ENCODE measurements at places on chromosomes 1 and 21. TPM values are rescaled to one million over a fixed set of nuclear protein-coding genes. Genes with fewer than 3 reads are reported as not detected.

NPPA gene
- total RNA-seq, result not detected

DDR2 gene
- total RNA-seq, result 133 TPM

RNF220 gene
- 121 TPM for total RNA-seq

GTF2B gene
- total RNA-seq, result 27.4 TPM

BTBD19 gene
- total RNA-seq, result 18.8 TPM

CHIT1 gene
- total RNA-seq, result 0.14 TPM

ARHGEF11 gene
- 40.6 TPM for total RNA-seq

WNT2B gene
- total RNA-seq, result 10.0 TPM

DNAJC6 gene
- 3.7 TPM for total RNA-seq

CERS2 gene
- 102 TPM for total RNA-seq

DYNLT4 gene
- not detected for total RNA-seq

POLR3GL gene
- 16.9 TPM for total RNA-seq

DSCAM gene
- total RNA-seq, result not detected

FNDC5 gene
- 18.8 TPM for total RNA-seq

RBBP4 gene
- total RNA-seq, result 80.8 TPM

TSPEAR gene
- not detected for total RNA-seq

TAS1R3 gene
- total RNA-seq, result not detected

Measured in thoracic aorta (tissue), 2 donors.